ENCODE measurements at places on chromosomes 11 and 22.

DNA sequence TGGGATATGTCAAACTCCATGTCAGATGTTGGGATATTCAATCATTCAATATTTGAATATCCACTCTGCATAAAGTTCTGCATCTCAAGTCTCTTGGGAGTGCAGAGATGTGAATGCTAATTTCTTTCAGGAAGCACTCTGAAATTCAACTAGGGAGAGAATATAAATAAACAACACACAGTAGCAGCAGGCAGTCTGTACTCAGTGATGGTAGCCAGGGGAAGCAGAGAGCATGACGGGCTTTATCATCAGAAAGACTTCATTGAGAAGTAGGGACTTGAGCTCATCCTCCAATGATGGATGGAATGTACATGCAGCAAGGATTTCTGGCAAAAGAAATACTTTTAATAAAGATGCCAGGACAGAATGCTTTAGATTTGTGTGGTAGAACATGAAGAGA is 9.8 kb upstream of the TEAD1 start:
- DNase-seq: no peak

DNA sequence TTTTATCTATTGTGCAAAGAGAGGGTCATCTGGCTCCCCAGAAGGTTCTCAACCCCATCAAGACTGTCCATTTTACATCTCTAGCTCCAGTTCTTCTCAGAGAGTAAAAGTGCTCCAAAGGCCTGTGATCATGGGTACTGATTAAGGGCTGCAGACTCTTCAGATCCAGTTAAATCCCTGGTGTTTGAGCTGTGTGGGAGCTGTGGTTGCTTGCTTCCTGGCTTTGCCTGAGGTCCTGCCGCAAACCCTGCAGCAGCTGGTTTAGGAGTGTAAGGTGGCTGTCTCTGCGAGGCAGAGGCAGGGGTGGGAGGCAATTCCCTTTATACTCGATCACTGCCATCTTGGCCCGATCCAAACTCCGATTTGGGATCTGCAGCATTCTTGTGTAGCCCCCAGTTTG is 1.2 kb downstream of the MRPL17 start:
- no peak for DNase-seq

DNA sequence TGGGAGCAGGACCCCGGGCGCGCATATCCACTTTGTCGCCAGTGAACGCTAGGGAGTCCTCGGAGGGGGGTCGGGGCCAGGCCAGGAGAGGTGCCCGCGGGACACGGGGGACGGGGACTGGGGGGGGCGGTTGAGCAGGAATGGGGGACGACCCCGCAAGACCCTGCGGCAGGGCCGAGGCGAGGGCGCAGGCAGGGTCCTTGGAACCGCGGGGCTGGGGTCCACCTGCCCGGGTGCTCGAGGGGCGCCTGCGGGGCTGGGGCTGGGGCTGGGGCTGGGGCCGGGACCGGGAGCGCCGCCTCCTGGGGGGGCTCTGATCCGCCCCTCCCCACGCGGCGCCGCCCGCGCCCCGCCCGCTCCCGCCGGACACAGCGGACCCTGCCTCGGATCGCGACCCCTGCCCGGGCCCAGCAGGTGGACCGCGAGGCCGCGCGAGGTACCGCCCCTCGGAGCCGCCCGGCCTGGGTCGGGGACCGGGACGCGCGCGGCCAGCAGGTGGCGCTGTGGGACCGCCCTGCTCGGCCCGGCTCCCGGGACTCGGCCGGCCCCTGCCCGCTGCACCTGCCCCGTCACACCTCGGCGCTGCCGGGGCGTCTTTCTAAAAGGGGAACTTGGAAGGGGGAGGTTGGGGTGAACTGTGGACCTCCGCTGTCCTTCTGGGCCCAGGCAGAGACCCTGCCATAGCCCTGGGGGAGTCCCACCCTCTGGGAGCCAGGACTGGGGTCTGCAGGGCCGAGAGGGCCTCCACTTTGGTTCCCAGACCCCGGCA is 11.0 kb downstream of the CRELD2 start:
- DNase-seq: peak; percentile 90

GRCh38 chr11:11842421-11843008 is 743 bp downstream of the USP47 start:
- no peak for DNase-seq

DNA sequence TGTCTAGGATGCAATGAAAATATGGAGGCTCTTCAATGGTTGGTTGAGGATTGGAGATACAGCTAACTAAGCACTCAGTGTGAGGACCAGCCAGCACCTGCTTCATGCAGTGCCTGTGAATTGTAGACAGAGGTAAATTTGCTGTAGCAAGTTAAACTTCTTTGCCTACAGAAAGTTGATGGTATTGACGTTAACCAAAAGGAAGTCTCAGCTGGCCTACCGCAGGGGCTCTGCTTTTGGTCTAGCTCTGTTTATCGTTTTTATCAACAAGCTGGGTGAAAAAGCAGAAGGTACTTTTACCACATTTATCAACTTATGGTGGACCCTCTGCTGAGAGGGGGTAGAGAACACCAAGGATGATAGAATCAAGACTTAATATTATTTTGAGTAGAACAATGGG is 51.6 kb downstream of the GRAMD1B start:
- DNase-seq: no peak

DNA sequence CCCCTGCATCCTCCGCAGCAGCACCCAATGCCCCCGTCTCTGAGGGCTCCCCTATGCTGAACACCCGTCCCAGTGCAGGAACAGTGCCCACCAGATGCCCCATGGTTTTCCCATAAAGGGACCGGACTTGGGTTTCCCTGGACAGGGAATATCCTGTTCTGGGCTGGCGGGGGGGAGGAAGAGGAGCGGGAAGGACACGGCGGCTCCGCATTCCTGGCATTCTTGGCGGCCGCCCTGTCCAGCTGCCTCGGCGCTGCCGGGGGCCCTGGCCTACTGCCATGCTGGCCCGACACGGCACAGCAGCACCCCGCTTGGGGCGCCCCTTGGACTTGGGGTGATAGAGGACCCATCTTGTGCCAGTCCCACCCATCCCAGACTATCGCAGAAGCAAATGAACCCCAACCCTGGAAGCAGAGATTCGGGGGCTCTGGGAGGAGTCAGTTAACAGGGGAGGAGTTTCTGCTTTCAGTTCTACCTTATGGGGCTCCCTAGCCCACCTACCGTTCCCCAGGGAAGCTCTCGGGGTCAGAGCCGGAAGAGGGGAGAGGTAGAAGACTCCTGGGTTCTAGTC is 23.7 kb upstream of the CBX7 start:
- DNase-seq: no peak

All from naive thymus-derived CD8-positive, alpha-beta T cell (primary cell).